ENCODE measurements at places on chromosomes 16 and 17. TPM values are rescaled to one million over a fixed set of nuclear protein-coding genes. Genes with fewer than 3 reads are reported as not detected.

Gene P2RX5
- 0.85 TPM for total RNA-seq

Gene RASD1
- total RNA-seq: 0.53 TPM

Gene ZACN
- 0.26 TPM for total RNA-seq

Gene CA7
- not detected for total RNA-seq

Gene EIF3C
- total RNA-seq: 230 TPM

Gene KRTAP3-1
- not detected for total RNA-seq

Gene ZNF207
- 90.4 TPM for total RNA-seq

Gene RAC3
- total RNA-seq: 4.6 TPM

Gene OSGIN1
- total RNA-seq: 3.7 TPM

Gene KRT14
- total RNA-seq: 1.3 TPM

Gene KRT17
- total RNA-seq: 9.0 TPM

Gene CES1
- 5.8 TPM for total RNA-seq

Gene KRT20
- not detected for total RNA-seq

Gene GNG13
- total RNA-seq: not detected

Gene LGALS9B
- total RNA-seq: not detected

Gene SCGB1C2
- not detected for total RNA-seq

Gene AIPL1
- not detected for total RNA-seq

Gene NPIPA8
- not detected for total RNA-seq

Gene TTYH2
- 1.8 TPM for total RNA-seq

Gene HOXB5
- 0.50 TPM for total RNA-seq

Gene TBC1D3G
- not detected for total RNA-seq

Gene DNAH9
- not detected for total RNA-seq

Gene RAB37
- total RNA-seq: 0.33 TPM

Gene CACNG5
- total RNA-seq: not detected

Gene TBC1D3H
- not detected for total RNA-seq

Gene CACNG3
- not detected for total RNA-seq

Gene IRX5
- total RNA-seq: 0.98 TPM

Gene PIK3R5
- total RNA-seq: not detected

Gene MPP3
- total RNA-seq: 18.6 TPM

Gene FOXC2
- 5.0 TPM for total RNA-seq

Gene INCA1
- total RNA-seq: 0.23 TPM

Gene EMP2
- 32.8 TPM for total RNA-seq

Gene ASPA
- total RNA-seq: 0.07 TPM

Gene GSG1L
- not detected for total RNA-seq

Gene CCL4
- total RNA-seq: not detected
